ENCODE measurements at places on chromosomes 5 and 9.
A peak's percentile ranks its signal among the peaks of the same experiment; 100 is the strongest.

- no peak for DNase-seq
These were observed 39.6 kb downstream of the TRPM6 start for GRCh38 chr9:74848153-74848525.

DNA sequence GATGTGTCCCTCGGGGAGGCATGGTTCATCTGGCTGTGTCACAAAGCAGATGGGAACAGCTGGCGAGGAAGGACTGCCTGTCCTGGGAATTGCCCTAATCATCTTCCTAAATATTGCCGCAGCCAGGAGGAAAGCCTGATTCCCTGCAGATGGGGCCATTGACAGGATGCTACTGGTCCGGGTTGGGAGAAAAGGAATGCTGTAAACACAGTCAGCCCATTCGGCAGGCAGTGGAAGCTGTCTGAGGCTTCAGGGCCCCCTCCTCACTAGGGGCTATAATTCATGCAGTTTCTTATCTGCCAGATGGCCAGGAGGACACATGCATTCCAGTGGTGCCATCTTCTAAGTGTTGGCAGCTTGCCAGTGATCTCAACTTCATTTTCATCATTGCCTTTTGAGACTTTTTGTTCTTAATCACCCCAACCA is 110.3 kb downstream of the KCNIP1 start:
- DNase-seq: no peak

DNA sequence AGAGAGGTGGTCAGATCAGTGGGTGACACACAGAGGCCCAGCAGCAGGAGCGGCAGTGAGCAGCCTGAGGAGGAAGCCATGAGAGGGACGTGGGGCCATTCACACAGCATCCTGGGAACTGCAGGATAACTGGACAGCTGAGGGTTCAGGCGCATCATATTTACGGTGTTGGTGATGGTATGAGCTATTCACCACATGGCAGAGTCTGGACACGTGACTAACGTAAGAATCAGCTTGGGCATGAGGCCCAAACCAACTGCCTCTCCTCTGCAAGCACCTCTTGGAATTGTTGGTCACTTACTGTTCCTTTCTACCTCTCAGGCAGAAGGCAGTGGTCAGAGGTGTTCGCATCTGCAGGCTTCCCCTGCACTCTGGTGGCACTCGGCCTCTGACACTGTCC is 141.1 kb downstream of the ENTREP1 start:
- DNase-seq: no peak

DNA sequence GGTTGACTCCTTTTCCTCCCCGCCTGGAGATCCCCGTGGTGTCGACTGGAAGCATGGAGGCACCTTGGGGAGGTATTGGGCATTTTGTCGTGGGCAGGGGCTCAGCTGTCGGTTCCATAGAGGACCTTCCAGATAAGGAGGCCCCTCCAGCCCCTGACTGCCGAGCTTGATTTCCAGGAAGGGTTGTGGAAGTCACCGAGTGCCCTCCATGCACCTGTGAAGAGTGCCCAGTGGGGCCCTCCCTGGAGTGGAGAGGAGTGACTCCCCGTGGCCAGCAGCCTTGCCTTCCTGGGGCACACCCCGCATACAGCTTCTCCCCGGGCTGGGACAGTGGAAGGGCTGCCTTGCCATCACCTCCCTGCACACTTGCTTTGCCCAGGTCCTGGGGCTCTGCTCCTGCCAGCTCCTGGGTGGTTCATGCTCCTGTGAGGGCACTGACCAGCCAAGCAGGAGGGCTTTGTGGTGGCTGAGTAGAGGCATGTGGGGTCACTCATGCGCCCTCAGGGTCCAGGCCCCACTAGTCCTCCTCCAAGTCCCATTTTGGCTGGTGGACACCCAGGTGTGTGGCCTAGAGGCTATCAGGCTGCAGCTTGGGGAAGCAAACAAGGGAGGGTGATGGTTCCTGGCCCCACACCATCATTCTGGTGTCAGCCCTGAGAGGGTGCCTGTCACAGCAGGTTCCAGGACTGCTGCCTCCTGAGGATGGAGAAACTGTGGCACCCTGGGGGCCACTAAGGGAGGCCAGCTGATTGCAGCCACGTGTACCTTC is 133.0 kb downstream of the WNK2 start:
- no peak for DNase-seq

DNA sequence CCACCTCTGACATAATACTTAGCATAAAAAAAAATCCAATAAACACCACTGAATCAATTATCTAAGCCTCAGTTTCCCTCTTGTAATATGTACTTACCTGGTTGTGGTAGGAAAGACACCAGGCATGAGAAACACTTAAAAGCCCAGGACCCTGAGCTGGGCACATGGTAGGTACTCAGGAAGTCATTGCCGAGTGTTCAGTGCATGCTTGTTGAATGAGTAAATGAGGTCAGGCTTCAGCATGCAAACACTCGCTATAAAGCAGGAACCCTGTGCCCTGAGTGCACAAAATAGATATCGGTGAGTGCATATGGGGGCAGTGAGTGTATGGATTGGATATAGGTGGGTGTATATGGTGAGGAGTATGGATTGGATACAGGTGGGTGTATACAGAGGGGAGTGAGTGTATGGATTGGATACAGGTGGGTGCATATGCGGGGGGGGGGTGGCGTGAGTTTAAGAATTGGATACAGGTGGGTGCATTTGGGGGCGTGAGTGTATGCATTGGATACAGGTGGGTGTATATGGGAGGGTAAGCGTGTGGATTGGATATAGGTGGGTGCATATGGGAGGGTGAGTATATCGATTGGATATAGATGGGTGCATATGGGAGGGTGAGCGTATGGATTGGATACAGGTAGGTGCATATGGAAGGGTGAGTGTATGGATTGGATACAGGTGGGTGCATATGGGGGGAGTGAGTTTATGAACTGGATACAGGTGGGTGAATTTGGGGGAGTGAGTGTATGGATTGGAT is 194.3 kb upstream of the MSX2 start:
- DNase-seq: no peak

- DNase-seq: peak; percentile 78
These were observed 140.1 kb upstream of the PALM2AKAP2 start for GRCh38 chr9:109639674-109640579.

- no peak for DNase-seq
These were observed 32.3 kb downstream of the TMEM174 start for GRCh38 chr5:73205305-73205704.

- no peak for DNase-seq
These were observed 63.7 kb upstream of the STXBP1 start for GRCh38 chr9:127548352-127548881.

DNA sequence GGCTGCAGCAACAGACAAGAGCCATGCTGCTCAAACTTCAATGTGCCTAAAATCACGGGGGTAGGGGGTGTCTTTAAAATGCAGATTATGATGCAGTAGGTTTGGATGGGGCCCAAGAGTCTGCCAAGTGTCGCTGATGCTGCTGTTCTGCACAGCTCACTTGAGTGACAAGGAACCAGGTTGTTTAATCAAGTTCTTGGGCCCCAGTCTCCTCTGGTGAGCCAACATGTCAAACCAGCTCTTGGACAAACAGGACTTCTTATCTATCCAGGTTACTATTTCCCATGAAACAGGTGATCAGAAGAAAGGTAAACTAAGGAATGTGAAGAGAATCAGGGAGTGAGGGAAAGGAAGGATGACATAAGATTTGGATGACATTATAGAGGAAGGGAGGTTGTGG is 78.0 kb downstream of the APBA1 start:
- DNase-seq: no peak

DNA sequence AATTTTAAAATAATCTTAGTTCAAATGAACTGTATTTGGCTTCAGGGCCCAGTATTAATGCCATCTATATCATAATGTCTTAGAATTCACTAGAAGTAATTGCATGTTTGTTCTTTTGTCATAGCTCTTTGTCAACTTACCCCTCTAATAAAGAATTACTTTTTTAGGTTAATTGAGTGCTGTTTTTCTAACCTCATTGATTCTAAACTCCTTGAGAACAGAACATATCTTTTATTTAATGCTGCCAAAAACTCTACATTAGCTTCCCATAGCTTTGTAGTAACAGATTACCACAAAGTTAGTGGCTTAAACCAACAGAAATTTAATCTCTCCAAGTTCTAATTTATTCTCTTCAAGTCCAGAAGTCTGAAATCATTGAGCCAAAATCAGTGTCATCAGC is 242.4 kb downstream of the LURAP1L start:
- no peak for DNase-seq

Data from H4 (cell line).